ENCODE measurements at places on chromosomes 6 and 20. TPM values are rescaled to one million over a fixed set of nuclear protein-coding genes. Genes with fewer than 3 reads are reported as not detected.

DNA sequence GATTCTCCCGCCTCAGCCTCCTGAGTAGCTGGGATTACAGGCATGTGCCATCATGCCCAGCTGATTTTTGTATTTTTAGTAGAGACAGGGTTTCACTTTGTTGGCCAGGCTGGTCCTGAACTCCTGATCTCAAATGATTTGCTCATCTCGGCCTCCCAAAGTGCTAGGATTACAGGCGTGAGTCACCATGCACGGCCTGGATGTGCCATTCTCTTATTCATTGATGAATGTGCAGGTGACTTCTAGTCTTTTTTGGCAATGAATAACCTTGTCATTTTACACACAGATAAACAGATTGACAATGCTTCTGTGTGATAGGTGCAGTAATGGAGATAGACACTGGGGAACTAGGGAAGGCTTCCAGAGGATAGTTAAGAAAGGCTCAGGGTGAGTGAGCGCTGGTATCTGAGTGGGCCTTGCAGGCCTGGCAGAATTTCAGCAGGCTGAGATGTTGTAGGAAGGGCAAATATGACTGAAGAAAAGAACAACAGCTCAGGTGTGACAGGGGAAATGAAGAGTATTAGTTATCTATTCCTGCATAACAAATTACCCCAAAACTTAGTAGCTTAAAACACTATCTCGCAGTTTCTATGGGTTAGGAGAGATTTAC, 23.3 kb downstream of the PPARD start:
- DNase-seq, result no peak

DNA sequence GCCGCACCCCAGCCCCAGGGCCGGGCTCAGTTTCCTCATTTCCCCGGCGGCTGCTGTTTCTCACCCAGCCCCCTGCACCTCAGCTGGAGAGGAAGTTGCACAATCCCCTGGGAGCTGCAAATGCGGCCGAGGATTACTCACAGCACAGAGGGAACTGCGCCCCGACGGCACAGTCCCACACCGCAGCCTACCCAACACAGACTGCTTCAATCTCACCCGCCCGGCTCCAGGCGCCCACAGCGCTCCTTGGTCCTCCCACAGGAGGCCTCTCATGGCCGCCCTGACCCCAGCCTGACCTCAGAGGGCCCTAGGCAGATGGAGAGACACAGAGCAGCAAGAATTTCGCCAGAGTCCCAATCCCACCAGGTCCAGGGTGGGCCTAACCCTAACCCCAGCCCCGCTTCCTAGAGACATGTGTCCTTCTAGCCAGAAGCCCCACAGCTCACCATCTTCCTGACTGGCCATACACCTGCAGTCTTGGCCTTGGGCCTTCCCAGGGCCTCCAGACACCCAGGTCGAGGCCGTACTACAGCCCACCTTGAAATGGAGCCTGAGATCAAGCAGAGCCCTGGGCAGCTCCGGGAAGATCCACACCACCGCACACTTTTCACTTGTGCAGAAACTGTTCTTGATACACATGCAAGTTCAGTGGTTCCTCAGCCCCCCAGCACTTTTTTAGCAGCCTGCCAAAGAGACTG, 11.7 kb downstream of the TFEB start:
- no peak for DNase-seq

DNA sequence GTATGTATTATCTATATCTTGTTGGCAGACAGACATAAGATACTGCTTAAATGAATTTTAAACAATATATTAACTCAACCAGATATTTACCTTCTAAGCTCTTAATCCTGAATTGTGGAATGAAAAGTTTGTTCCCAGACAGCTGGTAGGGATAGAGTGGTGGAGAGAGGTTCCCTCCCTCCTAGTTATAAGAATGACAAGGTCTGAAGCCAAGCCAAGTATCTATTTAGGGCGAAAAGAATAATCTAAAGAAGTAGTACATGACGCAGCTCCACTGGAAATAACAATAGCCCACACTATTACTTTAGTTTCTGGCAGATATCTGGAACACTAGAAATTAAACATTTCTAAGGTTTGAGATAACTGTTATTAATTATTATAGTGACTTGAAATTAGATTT, 104.3 kb downstream of the AHI1 start:
- DNase-seq, result no peak

DNA sequence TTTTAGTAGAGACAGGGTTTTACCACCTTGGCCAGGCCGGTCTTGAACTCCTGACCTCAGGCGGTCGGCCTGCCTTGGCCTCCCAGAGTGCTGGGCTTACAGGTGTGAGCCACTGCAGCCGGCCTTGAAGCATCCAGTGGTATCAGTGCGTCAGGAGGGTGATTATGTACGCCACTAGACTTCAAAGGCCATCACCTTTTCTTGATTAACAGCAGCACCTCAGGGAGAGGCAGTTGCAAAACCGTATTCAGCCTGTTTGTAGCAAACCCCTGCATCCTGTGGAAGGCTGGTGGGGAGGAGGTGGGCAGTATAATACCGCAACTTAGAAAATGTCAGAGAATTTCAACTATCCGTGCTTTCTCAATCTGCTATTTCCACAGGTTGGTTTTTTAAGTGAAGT, 27.3 kb upstream of the SHLD1 start:
- DNase-seq, result no peak

GRCh38 chr6:2434116-2434515, 188.7 kb upstream of the GMDS start:
- DNase-seq, result peak; percentile 25

- no peak for DNase-seq
Measured at GRCh38 chr6:2435323-2435722, 189.9 kb upstream of the GMDS start.

GRCh38 chr6:33827546-33828451, 24.0 kb upstream of the MLN start:
- DNase-seq, result no peak

DNA sequence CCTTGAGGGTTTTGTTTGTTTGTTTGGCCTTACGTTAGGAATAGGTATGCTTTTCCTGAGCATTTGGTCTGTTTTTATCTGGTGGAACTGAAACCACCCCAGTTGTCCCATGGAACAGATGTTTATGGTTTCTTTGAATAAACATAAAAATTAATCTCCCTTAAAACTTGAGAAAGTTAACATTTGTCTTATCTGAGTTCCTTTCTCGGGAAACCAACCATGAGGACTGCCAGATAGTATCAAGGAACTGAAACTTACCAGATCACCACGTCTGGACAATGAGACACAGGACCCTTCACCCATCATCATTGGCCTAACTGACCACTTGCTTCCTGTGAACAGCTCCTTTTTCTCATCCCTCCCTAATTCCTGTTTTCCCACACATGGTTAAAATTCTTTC, 15.3 kb upstream of the HECA start:
- DNase-seq, result no peak

Gene DZANK1
- polyA plus RNA-seq, result 1.7 TPM

Gene DNMT3B
- 1.0 TPM for polyA plus RNA-seq

Gene EBF4
- 28.9 TPM for polyA plus RNA-seq
